ENCODE measurements at places on chromosomes 5 and 9.

GRCh38 chr5:23763170-23763569 lies 255.8 kb downstream of the PRDM9 start:
- no peak for DNase-seq

- DNase-seq: no peak
Measured at GRCh38 chr9:120441426-120442307, 138.3 kb downstream of the CDK5RAP2 start.

DNA sequence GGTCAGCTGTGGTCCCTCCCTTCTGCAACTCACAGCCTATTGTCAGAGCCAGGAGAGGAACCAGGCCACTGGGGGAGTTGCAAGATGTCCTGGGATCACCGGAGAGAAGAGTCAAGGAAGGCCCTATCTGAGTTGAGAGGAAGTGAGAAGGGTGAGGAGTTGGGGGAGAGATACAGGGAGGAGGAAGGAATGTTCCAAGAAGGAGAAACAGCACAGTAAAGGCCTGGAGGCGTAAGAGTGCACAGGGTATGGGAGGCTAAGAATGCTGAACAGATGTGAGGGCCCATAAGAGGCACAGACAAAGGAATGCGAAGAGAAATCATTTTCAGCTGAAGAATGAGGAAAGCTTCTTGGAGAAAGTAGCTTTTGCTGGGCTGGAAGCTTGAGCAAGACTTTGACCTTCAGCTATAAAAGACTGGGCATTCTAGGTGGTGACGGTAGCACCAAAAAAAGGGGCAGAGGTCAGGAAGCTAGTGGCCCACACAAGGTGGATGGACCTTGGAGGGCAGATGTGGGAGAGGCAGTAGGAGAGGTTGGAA lies 21.6 kb upstream of the CSF1R start:
- DNase-seq: no peak

- DNase-seq: no peak
Measured at GRCh38 chr9:18159254-18159653, 314.7 kb upstream of the ADAMTSL1 start.

DNA sequence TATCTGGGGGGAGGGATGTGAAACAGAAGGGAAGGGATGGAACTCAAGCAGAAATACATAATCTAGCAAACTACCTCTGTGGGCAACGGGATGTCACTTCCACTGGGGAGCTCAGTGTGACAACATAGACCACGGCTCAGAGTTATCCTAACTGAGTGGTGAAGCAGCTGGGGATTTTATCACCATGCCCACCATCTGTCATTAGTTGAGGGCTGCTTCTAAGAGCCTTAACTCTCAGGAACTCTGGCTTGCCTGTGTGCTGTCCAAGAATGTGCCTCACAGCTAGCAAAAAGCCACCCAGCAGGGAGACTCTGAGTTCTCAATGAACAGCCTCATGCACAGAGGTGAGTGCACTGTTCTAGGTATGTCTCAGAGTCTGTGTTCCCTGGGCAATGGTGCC lies 90.6 kb upstream of the CXCL14 start:
- no peak for DNase-seq

GRCh38 chr9:7894231-7894630 lies 94.7 kb upstream of the DMAC1 start:
- no peak for DNase-seq

DNA sequence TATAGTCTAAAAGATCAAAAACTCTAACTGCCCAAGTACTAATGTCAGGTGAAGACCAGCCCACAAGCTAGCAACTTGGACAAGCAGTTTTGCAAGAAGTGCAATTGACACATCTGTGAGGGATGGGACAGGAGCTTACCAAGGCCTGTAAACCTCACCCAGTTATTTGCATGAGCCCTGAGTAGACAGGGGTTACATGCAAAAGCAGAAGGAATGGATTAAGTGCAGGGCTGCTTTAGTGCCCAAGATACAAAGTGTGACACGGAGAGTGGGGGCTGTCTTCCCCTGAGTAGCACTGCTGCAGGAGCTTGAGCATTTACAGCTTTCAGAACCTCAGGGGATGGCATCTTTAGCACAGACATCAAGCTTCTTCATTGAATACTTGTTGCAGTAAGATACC lies 286.7 kb downstream of the ELAVL2 start:
- no peak for DNase-seq

GRCh38 chr9:133122935-133123611 lies 2.0 kb upstream of the RALGDS start:
- DNase-seq: no peak

DNA sequence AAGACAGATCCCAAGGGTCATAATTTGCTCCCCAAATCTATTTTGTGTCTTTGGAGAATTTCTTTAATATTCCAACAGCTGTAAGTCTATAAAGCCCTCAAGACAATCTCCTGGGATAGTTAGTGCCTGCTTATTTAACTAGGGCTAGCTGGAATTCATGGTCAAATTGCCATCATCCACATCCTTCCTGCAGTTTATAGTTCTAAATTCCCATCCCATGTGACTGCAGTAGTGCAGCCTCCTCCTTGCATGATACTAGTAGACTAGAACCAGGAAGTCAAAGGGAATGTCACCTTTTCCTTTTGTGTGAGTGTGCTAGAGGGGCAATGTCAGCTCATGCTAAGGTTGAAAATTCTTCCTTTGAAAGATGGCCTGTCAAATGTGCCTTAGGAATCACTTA lies 214.8 kb upstream of the PIK3R1 start:
- no peak for DNase-seq

- no peak for DNase-seq
Measured at GRCh38 chr5:159781626-159782157, 134.6 kb upstream of the ADRA1B start.

DNA sequence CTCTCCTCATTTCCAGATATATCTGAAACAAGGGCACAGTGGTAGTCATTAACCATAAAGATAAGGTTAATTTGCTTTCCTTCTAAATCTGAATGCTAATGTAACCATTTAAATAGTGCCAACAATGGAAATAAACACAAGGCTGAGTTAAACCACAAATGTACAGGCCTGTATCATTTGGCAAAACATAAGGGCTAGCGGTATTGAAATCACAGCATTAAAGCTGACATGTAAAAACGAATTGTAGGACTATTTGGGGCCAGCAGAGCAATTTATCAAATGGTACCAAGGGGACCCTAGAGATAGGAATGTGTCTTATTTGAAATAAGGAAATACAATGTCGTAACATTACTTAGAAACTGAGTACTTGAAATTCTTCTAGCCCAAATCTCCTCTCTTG lies 247.5 kb upstream of the RPS23 start:
- DNase-seq: no peak

- DNase-seq: no peak
Measured at GRCh38 chr5:140075371-140075770, 32.3 kb upstream of the NRG2 start.

DNA sequence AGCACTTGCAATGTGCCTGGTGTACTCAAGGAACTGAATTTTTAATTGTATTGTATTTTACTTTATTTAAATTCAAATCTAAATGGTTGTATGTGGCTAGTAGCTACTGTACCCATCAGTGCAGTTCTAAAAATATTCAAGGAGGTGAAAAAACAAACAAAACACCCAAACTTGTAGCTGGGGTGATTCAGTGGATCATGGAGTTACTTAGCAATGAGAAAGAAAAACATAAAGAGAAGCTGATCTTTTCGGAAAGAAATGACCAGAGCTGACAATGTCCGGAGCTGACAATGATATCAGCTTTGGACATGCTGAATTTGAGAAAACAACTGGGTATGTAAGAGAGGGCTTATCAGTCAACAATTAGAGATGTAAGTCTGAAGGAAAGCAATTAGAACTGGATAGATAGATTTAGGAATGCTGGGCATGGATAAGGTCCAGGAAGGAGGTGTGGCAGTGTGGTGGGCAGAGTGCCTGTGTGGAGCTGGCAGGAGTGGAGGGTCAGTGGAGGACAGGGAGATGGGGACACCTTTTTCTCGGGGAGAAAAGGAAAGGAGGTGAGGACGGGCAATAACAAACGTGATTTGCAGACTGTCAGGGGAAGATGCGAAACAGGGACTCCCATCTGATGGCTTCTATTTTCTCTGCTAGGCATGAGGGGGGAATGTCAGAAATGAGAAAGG lies 113.2 kb downstream of the DCP2 start:
- no peak for DNase-seq

DNA sequence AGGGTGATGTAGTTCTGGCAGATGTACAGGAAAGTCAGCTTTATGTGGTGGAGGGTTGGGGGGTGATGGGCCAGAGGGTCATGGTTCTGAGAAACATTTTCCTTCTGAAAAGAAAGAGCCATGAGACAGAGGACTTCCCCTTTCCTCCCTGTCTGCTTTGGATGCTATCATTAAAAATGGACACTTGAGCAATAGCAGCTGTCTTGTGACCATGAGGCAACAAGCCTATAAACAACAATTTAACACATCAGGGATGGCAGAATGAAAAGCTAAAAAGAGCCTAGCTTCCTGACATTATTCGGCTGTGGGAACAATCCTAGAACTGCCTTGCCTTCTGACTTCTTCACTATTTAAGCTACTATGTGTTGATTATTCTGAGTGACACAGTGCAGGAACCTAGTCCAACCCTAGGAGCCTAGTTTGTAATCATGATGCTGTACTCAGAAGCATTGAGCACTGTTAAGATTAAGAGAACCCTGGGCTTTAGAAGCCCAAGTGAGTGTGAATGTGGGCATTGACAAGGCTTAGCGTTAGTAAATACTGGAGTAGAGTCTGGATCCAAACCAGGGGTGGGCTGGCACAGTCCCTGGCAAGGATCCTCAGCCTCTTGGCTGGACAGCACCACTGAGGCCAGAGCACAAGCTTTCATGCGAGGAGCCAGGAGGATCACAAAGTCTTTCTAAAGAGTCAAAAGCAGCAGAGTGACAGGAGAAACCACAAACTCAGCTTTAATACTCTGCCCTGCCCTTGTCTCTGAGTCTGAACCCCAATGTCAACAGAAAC lies 178.5 kb upstream of the EGFLAM start:
- DNase-seq: no peak
